SW480 (cell line): ENCODE measurements at places on chromosomes 12 and 14.

DNA sequence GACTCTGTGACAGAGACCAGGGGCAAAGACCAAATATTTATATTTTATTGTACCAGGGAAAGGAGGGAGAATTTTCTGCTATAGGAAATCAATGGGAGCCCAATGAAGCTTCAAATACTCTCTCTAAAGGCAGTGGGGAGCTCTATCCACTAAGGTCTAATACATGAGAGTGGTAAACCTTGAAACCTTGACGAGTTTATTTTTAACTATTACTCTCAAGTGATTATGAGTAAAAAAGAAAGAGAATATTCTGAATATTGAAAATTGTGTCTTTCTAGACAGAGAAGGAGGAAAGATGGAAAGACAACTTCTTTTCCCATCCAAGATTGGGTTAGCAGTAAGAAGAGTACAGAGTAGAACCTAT, 1722.1 kb upstream of the SEL1L start:
- DNase-seq, result no peak

- no peak for DNase-seq
These were observed 67.2 kb downstream of the TBC1D30 start for GRCh38 chr12:64891629-64892028.

DNA sequence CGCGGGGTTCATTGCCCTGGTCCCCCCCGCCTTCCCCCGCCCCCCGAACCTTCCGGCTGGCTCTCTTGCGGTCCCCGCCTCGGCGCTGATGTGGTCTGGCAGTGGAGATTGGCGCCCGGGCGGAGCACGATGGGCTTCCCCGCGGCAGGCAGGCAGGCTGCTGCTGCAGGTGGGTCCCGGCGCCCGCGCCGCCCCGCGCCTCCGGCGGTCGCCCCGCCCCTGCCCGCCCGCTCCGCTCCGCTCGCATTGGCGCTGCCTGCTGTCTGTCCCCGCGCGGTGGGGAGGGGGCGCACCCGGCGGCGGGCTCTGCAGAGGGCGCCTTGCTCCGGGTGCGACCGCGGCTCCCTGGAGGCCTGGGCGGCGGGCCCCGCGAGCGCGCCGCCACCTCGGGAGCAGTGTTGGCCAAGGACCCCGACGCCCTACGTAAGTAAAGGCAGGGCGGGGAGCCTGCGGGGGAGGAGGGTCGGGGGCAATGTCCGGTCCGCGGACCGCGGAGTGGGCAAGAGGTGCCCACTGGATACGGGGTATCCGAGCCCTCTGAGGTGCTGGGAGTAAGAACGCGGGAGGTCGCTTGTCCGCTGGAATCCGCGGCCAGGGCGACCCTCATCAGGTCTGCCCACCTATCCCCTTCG, at the start of gene AKAP5:
Gene AKAP5, plus strand, starts transcription at position 309 of the 632 bp plus-strand sequence. CDS start 2,896 bp downstream, outside the sequence.
- peak; percentile 26 for DNase-seq

GRCh38 chr12:41106315-41106714, 81.8 kb upstream of the PDZRN4 start:
- DNase-seq, result no peak

DNA sequence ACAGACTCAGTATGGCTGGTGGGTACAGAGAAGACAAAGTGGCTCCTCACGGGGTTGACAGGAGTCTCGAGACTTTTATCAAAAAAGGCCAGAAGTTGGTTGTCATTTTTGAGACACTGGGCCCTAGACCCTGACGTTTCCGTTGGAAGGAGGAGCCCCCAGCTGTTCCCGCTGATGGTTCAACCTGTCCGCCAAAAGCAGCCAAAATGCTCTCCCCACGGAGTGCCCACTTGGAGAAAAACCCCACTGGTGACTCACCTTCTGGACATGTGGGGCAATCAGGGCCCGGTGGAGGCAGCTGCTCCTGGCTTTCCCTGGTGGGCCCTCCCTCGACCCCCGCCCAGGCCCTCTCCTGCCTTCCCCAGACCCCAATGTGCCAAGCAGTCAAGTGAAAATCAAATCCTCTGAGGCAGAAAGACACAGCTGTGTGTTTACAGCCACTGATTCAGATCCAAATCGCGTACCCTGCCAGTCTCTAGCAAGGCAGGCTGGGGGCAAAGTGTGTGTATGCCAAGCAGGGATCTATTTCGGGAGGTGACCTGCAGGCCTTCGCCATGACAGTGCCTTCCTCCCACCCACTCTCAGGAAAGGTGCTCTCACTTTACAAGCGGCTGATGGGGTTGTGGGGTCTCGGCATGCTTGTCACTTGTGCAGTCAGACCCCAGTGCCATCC, 347.4 kb downstream of the DPF3 start:
- no peak for DNase-seq

DNA sequence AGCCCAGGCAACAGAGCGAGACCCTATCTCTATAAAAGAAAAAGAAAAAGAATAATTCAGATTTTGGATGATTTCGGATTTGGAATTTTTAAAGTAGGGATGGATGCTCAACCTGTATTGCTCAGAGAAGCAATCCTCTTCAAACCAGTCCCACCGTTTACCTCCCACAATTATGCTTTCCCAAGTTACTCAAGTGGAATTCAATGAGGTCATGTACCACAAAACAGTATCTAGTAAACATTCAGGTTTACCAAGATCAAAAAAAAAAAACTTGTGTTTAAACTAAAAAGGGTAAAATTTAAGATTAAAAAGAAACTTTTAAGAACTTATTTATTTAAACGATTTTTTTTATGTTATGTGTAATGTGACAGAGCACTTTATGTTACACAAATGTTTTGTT, 2.5 kb downstream of the KDM5A start:
- DNase-seq, result no peak

DNA sequence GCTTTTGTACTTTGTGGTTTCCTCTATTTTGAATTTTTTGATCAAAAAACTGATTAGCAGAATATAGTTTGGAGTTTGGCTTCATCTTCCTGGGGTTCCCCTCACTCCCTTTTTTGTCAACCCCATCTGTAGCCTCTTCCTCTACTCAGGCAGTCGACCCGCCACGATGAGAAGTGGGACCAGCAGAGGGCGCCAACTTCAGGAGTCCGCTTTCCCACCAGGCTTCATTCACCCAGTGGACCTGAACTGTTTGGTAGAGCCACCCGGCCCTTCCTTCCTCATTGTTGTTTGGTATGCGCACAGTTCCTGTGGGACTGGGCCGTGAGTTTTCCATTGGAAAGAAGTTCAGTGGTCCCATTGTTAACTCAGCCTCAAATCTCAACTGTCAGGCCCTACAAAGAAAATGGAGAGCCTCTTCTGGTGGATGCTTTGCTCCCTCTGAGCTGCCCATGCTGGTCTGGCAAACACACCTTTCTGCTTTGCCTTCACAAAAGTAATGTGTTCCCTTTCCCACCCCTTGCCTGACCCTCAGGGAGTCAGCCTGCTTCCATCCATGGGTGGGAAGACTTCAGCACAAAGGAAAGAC, 21.7 kb downstream of the TMBIM6 start:
- peak; percentile 33 for DNase-seq

DNA sequence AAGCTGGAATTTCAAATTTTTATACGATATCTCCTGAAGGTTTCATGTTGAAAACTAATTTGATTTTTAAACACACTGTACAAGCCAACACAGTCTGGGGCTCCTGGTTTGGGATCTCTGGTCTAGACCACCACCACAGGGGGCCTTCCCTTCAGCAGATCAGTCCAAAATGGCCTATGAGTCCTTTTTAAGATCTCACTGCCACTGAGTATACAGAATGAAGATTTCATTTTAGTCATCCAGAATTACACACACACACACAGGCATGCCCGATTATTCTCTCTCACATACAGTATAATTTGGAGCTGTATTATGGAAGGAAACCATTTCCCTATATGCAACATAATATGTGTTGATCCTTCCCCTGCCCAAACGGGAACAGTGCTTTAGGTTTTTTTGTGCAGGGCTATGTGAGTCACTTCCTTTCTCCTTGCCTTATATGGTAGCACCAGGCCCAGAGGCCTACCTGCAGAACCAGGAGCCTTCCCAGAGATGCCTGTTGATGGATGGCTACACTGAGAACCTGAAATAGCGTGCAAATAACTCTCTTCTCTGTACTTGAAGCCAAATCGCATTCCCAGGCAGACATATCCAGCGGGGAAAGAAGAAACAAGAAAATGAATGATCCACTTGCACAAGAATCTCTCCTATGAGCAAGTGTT, 28.1 kb upstream of the WNK1 start:
- DNase-seq, result peak; percentile 79

DNA sequence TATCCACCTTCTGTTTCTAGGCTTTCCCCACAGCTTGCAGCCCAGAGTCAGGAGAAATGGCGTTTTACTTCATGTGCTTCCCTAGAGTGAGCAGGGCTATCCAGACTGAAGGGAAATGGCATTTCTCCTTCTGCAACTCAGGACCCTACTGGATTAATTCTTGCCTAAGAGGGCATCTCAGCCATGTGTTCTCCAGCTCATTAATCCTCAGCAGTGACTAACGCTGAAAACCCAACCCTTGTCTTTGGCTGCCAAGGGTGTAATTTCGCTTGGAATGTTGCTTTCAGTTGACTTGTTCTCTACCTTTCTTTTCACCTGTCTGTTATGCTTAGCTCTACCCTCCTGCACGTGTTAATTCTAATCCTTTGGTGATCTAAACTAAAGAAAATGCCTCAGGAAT, 21.0 kb upstream of the EMP1 start:
- DNase-seq, result no peak

DNA sequence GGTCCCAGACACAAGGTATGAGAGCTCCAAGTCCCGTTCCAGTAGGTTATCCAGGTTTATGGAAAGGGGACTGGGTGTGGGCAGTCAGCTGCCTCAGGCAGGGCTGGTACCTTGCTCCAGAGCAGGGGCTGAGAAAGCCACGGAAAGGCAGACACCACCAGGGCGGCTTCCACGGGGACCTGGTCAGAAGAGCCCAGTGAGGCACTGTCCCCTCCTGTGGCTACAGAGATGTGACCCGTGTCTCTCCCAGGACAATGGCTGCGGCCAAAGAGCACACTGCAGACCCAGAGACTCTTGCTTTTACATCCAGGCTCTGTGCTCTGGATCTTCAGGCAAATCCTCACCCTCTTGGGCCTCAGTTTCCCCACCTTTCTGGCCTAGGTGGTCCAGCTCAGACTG, 8.8 kb downstream of the SERPINA4 start:
- no peak for DNase-seq

DNA sequence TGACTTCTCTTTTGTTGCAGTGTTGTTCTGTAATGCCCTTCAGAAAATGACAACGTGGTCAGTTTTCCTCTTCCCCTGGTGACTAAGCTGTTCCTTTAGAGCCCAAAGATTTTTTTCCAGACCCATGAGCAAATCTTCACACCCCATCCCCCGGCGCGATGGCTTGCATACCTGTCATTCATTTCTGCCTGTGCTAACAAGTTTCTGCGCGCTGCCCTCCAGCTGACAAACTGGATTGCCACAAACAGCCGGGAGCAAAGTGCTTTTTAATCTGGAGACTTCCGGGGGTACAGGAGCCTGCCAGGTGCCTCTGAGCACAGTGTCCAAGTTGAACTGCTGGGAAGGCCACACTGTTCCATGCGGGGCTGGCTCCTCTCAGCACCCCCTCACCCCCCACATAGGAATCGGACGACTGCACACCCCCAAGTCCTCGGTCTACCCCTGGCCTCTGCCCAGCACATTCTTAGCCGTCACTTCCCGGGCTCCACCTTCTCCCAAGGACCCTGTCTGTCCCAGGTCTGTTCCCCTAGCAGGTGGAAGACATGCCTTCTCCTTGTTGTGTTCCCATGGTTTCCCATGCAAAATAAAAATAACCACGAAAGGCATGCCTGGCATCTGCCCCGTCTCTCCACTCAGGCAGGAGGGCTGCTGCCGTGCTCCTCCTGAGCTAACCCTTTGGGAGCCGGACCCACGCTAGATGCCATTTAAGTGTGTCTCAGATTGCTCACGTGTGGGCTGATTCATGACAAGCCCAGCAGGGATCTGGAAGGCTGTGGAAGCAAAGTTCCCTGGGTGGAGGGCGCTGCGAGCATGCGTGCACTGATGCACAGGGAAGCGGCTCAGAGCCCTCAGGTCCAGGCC, 14.1 kb downstream of the RILPL1 start:
- no peak for DNase-seq

GRCh38 chr14:20587489-20588154, at the start of gene RNASE11:
Gene RNASE11, minus strand, starts transcription at chr14:20588001.
- DNase-seq, result no peak

GRCh38 chr14:99424306-99424877, 56.3 kb downstream of the SETD3 start:
- no peak for DNase-seq

GRCh38 chr12:46669720-46670119, 156.1 kb downstream of the SLC38A4 start:
- DNase-seq, result no peak

DNA sequence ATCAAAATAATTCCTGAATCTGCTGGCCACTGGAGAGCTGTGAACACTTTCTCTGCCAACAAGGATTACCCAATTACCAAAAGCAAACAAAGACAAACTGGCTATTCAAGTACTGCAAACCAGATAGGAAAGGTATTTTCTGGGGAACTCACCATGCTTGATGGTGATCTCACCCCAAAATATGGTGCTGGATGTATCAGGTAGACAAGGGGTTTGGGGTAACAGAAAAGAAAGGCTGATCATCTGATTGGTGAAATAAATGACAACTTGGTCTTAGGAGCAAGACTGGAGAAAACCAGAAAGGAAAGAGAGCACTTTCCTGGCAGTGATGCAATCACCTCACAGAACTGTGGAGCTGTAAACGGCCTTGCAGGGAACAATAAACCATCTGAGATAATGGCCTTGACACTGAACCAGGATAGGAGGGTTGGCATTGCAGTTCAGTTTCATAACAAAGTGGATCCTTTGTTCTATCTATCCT, 31.0 kb upstream of the NPFF start:
- DNase-seq, result no peak

DNA sequence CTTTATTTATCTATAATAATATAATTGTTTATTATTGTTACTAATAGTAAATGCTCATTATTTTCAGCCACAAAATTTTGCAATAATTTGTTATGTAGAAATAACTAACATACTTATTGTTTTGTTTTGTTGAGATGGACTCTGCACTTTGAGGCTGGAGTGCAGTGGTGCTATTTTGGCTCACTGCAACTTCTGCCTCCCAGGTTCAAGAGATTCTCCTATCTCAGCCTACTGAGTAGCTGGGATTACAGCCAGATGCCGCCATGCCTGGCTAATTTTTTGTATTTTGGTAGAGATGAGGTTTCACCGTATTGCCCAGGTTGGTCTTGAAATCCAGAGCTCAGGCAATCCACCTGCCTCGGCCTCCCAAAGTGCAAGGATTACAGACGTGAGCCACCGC, 76.6 kb upstream of the RAP1B start:
- DNase-seq, result no peak

GRCh38 chr14:93369713-93370266, 22.8 kb downstream of the COX8C start:
- no peak for DNase-seq

GRCh38 chr12:12095021-12095420, 24.3 kb downstream of the BCL2L14 start:
- DNase-seq, result no peak

- DNase-seq, result no peak
These were observed 4.4 kb downstream of the MMP17 start for GRCh38 chr12:131832321-131833231.

DNA sequence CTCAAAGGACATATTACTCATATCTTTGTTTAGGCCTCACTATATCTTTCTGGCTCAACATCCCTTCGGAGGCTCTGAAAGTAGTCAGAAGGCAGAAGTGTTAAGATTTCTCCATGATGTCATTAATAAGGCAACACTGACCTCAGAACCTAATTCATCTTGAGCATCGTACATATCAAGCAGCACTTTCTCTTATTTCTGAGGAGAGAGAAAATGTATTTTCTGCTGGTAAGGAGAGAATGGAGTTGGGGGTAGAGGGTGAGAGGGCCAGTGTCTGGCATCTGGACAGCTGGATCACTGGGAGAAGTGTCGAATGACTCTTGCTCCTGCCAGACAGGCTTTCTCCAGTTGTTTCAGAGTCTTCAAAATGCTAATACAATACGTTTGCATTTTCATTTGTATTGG, 213.2 kb upstream of the PRICKLE1 start:
- DNase-seq, result no peak
